Germinal center (tissue), 1 donor: ENCODE measurements at places on chromosomes 11 and 22.

DNA sequence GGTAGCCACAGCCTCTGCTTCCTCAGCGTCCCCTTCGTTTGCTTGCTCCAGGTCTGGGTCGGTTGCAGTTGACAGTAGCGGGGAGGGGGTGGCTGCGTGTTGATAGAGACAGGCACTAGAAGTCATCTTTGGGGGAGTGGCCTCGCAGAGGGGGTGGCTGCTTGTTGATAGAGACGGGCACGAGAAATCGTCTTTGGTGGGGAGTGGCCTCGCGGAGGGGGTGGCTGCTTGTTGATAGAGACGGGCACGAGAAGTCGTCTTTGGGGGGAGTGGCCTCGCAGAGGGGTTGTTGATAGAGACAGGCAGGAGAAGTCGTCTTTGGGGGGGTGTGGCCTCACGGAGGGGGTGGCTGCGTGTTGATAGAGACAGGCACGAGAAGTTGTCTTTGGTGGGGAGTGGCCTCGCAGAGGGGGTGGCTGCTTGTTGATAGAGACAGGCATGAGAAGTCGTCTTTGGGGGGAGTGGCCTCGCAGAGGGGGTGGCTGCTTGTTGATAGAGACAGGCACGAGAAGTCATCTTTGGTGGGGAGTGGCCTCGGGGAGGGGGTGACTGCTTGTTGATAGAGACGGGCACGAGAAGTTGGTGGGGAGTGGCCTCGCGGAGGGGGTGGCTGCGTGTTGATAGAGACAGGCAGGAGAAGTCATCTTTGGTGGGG is 328.3 kb downstream of the TBC1D22A start:
- no peak for DNase-seq

- DNase-seq, result no peak
These were observed 286.8 kb upstream of the ANO3 start for GRCh38 chr11:26045082-26045481.

- no peak for DNase-seq
These were observed 15.5 kb downstream of the IRAG1 start for GRCh38 chr11:10678101-10678500.

GRCh38 chr11:16364254-16364653 is 7.9 kb upstream of the SOX6 start:
- no peak for DNase-seq

DNA sequence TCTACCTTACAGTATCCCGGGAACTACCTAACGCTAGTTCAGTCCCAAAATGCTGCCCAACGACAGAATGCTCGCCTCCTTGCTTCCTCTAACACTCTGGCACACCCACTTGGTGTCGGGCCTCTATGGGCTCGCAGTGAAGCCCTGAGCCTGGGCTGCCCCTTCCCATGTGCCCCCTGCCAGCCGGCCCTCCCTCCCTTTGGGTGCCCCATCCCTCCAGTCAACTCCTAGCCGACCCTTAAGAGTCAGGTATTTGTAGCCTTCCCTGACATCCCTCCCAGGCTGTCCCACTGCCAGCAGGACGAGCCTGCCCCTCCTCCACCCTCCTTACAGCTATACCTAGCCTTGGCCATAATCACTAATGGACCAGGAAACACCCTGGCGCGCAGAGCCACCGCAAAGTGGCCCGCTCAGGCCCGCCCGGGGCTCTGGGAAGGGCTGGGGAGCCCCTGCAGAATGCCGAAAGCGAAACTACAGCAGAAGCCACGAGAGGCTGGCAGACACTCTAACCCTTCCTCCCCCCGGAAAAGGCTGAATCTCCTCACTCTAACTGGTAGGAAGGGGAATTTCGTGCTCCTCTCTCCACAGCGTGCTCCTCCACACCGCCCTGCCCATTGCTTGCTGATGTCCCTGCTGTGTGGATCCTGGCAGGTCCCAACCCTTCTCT is 8.2 kb downstream of the CBX7 start:
- peak; percentile 69 for DNase-seq

GRCh38 chr11:121590772-121591404 is 138.1 kb upstream of the SORL1-AS1 start:
- DNase-seq, result peak; percentile 38

GRCh38 chr22:46913351-46913750 is 150.9 kb downstream of the TBC1D22A start:
- DNase-seq, result no peak

DNA sequence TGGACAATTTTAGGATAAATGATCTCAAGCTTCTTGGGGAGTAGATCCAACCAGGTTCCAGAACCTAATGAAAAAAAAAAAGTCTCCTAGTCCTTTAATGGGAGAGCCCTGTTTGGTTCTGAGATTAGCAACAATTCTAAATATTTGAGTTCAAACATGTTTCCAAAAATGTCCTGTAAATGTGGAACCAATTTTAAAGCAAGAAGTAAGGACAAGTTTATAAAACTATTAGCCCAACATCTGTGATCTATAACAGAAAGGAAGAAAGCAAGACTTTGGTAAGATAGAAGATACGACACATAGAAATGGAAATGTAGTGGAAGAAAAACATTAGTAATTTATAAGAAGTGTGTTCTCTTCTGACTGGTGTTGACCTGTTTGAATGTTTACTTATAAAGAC is 79.7 kb upstream of the SLC5A12 start:
- DNase-seq, result no peak

DNA sequence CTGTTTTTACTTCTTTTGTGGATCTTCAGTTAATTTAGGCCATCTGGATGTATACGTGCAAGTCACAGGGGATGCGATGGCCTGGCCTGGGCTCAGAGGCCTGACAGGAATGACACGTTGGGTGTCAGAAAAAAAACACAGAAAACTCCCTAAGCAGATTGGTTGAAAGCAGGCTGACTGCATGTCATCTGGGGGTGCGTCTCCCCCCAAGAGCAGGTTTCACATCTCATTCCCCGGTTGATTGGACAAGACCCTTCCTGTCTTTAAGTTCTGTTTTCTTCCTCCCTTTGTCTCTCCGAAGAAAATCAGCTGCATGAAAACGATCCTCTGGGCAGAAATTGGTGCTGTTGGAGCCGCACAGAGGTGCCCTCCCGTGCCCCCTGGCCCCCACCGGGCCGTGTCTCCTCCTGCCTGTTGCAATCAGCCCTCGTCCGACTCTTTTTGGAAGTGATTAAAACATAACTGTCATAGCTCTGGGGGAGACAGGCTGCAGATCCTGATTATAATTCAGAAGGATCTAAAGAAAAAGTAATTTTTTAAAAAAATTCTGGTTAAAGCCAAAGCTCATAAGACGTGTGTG is 71.8 kb upstream of the PARVG start:
- no peak for DNase-seq
